ENCODE measurements at places on chromosomes 5 and 9.
A peak's percentile ranks its signal among the peaks of the same experiment; 100 is the strongest.

DNA sequence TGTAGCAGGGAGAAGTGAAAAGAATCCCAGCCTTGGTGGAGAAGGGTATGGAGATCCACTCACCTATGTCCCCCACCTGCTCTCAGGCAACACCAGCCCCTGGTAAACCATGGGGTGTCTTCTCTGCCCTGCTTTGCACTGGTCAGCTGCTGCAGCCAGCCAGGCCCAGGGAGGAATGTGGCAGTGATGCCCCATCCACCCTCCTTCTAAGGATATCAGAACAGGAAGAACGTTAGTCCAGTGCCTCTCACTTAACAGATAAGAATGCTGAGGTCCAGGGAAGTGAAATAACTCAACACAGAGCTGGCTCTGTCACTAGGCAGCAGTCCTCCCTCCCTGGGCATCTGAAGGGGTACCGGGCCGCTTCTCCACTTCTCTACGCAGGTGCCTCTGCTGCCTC lies 9.7 kb upstream of the PPIC start:
- no peak for DNase-seq
- no peak overlapping the region for H3K27ac ChIP-seq
- peaks cover 14% of the 10 kb centered on the region for H3K27me3 ChIP-seq
- no peaks in the 10 kb centered on the region for H3K36me3 ChIP-seq

GRCh38 chr5:14109771-14110170 lies 33.4 kb upstream of the TRIO start:
- H3K4me1 ChIP-seq, result no peaks in the 10 kb centered on the region
- no peak overlapping the region for H3K27ac ChIP-seq
- H3K4me3 ChIP-seq, result no peak overlapping the region
- H3K27me3 ChIP-seq, result no peaks in the 10 kb centered on the region
- DNase-seq, result no peak

DNA sequence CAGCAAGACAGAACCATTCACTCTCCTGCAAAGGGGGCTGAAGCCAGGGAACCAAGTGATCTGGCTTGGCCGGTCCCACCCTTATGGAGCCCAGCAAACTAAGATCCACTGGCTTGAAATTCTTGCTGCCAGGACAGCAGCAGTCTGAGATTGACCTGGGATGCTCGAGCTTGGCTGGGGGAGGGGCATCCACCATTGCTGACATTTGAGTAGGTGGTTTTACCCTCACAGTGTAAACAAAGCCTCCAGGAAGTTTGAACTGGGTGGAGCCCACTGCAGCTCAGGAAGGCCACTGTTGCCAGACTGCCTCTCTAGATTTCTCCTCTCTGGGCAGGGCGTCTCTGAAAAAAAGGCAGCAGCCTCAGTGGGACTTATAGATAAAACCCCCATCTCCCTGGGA lies 60.5 kb downstream of the TNFSF8 start:
- peaks cover 8% of the 10 kb centered on the region for H3K4me1 ChIP-seq
- H3K36me3 ChIP-seq, result no peaks in the 10 kb centered on the region
- H3K27ac ChIP-seq, result peak overlapping the region; percentile 57
- DNase-seq, result peak; percentile 78
- no peaks in the 10 kb centered on the region for H3K27me3 ChIP-seq

DNA sequence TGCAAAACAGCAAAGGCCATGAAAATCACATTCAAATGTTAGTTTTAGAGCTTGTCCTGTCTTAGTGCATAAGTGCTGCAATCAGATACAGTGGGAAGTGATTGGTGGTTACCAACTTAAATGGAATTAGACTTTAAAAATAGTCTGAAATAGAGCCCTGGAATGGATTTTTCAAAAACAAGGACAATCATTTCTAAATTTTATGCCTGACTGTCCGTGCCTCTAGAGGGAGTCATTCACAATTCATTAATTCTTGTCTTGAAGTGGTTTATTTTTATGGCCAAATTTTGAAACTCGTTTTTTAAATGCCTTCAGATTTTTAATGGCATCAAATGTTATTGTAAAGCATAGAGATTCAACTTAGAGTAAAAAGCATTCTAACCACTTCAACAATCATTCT lies 561.8 kb upstream of the DAB2 start:
- H3K4me1 ChIP-seq, result no peaks in the 10 kb centered on the region
- H3K36me3 ChIP-seq, result no peaks in the 10 kb centered on the region
- no peak overlapping the region for H3K4me3 ChIP-seq
- H3K27me3 ChIP-seq, result no peaks in the 10 kb centered on the region
- no peak for DNase-seq
- H3K27ac ChIP-seq, result no peak overlapping the region

DNA sequence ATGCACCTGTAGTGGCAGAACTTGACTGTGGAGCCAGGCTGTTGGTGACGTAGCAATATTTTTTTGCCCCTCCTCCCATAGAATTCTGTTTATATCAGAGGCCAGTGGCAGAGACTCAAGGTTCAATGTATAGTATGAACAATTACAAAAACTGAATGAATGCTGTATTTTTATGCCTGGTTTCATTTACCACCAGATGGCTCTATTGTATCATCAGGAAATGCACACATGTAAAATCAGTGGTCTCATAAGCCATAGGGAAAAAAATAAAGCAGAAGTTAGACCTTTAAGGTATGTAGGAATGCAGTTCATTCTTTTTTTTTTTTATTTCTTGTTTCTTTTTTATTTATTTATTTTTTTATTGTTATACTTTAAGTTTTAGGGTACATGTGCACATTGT lies 43.6 kb downstream of the CCDC192 start:
- H3K4me3 ChIP-seq, result no peak overlapping the region
- H3K27ac ChIP-seq, result no peak overlapping the region
- no peaks in the 10 kb centered on the region for H3K4me1 ChIP-seq
- H3K27me3 ChIP-seq, result no peaks in the 10 kb centered on the region

DNA sequence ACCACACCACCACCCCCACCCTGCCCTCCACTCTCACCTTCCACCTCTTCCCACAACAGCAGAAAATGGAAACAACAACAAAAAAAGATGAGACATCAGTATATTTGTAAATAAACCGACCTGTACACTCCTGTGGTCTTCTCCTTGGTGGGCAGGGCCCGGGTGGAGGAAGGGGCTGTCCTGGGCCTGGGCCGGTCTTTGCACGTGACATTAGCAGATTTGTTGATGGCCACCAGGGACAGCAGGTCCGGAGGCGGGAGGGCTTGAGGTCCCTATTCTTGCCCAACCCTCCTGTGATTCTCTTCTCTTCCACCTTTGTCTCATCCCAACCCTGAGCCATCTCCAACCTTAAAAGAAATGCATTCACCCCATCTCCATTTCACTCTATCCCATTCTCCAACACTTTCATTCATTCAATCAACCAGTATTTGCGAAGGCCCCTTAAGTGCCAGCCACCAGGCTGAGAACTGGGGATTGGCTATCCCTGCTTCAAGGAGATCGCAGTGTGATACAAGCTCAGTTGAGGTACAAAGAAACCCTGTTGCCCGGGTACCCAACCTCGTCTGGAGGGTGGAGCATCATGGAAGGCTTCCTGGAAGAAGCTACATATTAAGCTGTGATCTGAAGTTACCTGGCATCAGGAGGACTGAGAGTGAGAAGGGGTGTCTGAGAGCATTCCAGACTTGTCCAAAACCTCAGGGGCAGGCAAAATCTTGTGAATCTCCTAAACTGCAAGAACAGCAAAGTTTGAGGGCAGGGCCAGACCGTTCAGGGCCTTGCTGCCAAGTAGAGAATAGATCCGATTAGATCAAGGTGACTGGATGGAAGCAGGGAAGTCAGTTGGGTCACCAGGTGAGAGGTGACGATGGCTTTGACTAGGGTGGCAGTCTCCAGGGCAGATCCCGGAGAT lies 87.4 kb downstream of the LMX1B start:
- H3K27me3 ChIP-seq, result peaks cover 26% of the 10 kb centered on the region
- H3K27ac ChIP-seq, result no peak overlapping the region
- H3K4me3 ChIP-seq, result no peak overlapping the region
- DNase-seq, result peak; percentile 23

DNA sequence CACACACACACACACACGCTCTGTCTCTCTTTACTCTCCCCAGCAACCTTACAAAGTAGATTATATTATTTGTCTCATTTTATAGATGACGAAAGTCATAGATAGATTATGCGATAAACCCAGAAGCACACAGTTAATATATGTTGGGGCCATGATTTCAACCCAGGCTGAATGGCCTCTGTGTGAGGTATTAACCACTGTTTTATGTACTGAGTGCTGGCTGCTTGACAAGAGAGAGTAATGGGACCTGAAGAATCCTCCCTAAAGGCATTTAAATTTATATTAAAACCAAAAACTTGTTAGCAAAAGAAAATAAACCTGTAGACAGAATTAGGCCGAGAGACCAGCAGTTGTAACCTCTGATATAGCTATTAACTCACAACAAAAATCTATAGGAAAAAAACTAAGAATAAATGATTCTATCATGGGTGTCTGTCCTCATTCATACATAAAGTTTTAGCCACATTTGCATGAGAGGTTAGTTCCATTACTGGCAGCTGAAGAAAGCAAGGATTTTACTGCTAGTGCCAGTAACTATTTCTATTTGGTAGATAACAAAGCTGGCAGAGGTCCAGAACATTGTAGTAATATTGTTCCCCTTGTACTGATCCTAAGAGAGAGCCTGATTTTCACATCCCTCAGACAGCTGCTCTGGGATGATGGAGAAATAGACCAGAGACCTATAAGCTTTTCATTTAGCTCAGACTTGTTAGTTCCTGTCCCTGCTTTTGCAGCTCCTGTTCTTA lies 250.9 kb downstream of the ADGRV1 start:
- H3K4me3 ChIP-seq, result no peak overlapping the region
- H3K36me3 ChIP-seq, result no peaks in the 10 kb centered on the region
- DNase-seq, result no peak
- no peaks in the 10 kb centered on the region for H3K27me3 ChIP-seq
- no peak overlapping the region for H3K27ac ChIP-seq
